ENCODE measurements at places on chromosomes 6 and 20.

DNA sequence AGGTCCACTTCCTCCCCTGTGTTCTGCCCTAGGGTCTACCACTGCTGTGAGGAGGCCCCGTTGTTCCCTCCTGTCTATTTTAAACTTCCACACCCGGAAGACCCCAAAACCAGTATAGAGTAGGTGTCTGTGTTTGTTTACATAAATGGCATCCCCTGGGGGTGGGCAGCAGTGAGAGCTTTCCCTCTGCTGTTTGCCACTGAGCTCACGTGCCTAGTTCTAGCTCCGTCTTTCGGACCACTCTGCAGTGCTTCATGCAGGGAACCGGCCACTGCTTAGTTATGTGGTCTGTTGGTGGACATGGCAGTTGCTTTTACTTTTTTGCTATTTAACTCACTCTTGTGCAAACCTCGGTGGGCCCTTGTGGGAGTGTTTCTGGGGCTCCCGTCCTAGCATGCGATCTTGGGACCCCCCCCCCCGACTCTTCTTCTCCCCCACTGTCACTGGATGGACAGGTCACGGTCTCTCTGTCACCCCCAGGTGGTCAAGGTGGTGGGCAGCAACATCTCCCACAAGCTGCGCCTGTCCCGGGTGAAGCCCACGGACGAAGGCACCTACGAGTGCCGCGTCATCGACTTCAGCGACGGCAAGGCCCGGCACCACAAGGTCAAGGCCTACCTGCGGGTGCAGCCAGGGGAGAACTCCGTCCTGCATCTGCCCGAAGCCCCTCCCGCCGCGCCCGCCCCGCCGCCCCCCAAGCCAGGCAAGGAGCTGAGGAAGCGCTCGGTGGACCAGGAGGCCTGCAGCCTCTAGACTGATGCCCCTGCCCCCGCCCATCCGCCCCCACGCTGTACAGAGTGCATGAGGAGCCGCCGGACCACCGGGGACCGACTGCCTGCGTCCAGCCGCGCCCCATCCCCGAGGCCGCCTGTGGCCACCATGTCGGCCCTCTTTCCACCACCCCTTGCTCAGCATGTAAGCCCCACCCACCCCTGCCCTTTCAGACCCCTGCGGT lies 40.9 kb downstream of the VSTM2L start:
- no peak for DNase-seq

GRCh38 chr6:125834348-125834747 lies 43.6 kb downstream of the NCOA7 start:
- peak; percentile 30 for DNase-seq

DNA sequence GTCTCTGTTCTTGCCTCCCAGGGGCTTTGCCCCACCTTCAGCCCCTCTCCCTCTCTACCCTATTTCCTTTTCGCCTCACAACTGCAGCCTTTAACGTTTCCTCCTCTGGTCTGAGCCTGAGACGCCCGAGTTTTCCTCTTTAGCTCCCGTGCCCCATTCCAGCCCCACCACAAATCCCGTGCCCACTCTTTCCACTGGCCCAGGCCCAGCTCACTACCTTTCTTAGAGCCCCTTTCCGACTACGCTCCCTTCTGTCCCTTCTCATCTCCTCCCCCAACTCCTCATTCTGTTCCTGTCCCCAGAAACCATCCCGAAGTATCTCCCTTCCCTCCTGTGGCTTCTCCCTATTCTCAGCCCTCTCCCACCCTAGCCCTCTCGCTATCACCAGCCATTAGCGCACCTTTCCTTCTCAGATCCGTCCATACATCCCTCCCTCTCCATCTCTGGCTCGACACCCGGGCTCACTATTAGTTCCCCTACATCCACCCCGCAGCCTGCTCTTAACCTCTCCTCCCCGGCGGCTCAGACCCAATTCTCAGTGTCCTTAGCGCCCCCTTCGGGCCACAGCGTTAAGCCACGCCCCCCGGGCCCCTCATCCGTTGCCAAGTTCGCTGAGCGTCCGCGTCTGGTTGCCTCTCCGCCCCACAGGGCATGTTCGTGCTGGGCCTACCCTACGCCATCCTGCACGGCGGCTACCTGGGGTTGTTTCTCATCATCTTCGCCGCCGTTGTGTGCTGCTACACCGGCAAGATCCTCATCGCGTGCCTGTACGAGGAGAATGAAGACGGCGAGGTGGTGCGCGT lies 2.7 kb downstream of the SLC32A1 start:
- DNase-seq = peak; percentile 18

GRCh38 chr20:5354901-5355300 lies 38.1 kb upstream of the PROKR2 start:
- DNase-seq = no peak

Data from CD4-positive, alpha-beta T cell treated with Interleukin-4 for 4 hours (primary cell).